Activated CD8-positive, alpha-beta memory T cell treated with anti-CD3 and anti-CD28 coated beads, Interleukin-2, amount 50 U/mL, for 4 hours (primary cell): ENCODE measurements at places on chromosomes 1 and 21.

- no peak for DNase-seq
These were observed 37.9 kb downstream of the CRB1 start for GRCh38 chr1:197305925-197306324.

DNA sequence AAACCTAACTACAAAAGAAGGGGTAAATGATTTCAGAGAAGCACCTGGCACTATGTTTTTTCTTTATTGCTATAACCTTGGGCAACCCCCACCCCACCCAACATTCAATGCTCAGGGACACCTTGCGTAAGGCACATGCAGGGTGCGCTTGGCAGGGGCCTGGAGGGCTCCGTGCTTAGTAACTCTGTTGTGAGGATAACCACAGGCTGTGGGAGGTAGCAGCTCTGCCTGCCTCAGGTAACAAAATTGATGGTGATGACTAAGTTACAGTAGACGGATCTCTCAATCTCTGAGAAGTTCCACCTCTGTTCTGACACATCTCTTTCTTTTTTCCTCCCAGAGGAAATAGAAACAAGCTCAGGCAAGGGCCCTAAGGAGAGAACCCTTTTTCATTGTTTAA lies 8.7 kb upstream of the CCN1 start:
- no peak for DNase-seq

DNA sequence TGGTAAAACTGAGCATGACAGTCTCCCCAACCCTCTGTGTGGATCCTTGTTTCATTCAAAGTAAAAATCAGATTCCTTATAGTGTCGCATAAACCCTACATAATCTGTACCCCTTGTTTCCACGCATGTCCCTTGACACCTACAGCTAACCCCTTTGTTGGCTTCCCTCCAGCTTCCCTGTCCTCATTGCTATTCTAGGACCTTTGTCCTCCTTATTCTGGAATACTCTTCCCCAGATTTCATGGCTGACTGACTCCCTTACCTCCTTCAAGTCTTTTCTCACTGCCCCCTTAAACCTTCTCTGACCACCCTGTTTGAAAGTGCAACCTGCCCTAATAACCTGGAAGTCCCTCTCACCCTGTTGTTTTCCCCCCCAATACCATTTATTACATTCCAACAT lies 4.0 kb downstream of the RNF11 start:
- no peak for DNase-seq

- no peak for DNase-seq
These were observed 3.3 kb downstream of the LHX4 start for GRCh38 chr1:180233191-180234011.

GRCh38 chr1:92475029-92475428 lies 11.7 kb downstream of the GFI1 start:
- DNase-seq, result no peak

GRCh38 chr1:205980237-205980870 lies 22.8 kb downstream of the RAB7B start:
- no peak for DNase-seq

- DNase-seq, result no peak
These were observed 174.3 kb downstream of the SETD4 start for GRCh38 chr21:35885942-35886541.

- peak; percentile 75 for DNase-seq
These were observed 1.2 kb upstream of the ARHGEF16 start for GRCh38 chr1:3453203-3453761.

- no peak for DNase-seq
These were observed 369.5 kb upstream of the LYPLAL1 start for GRCh38 chr1:218804014-218804785.

GRCh38 chr21:44286716-44287632 lies 1.3 kb downstream of the AIRE start:
- no peak for DNase-seq

DNA sequence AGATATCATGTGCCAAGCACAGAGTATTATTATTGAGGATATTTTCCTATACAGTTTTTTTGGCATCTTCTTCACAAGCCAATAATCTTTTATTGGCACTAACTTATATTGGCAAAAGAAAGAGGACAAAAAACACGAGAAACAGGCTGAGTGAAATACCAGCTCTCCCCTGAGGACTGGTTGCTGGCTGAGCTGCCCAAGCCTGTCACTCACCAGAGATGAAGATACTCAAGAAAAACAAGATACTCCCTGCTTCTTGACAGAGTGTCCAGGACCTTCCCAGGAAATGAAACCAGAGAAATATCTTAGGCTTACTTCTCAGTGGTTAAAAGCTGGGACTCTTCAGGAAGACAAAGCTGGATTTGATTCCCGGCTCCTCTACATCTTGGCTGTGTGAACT lies 35.9 kb upstream of the ATP1B1 start:
- DNase-seq, result no peak

DNA sequence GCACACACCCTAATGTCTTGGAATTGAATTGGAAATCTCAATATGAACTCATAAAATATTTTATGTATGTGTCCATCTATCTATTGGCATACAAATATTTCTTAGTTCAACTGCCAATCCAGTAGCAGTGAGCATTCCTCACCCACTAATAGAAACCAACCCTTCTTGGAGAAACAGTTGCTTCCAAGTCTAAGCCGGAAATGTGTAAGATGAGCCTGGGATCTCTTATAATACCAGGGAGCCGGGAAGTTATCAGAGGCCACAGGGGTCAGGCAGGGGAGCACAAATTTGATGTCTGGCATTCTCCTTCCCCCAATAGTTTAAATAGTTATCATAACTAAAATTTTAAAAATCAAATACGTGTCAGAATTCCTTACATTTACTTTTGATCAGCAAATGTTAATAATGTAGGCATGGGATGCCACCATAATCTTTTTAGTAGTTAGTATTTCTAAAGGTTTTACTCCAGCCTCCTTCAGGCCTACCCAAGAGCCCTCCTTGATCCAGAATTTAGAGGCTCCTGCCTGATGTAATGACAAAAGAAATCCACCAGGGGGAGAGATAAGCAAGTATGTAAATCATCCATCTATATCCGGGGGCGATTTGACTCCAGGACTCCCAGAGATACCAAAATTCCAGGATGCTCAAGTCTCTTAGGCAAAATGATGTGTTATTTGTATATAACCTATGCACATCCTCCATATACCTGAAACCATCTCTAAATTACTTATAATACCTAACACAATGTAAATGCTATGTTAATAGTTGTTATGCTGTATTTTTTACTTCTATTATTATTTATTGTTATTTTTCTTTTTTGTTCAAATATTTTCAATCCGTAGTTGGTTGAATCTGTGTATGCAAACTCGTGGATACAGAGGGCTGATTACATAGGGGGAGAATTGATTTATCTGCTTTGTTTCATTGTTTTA lies 218.7 kb upstream of the COA6 start:
- DNase-seq, result no peak

GRCh38 chr1:91278754-91279153 lies 125.9 kb downstream of the HFM1 start:
- DNase-seq, result no peak
